ENCODE measurements at places on chromosomes 12 and 14. TPM values are rescaled to one million over a fixed set of nuclear protein-coding genes. Genes with fewer than 3 reads are reported as not detected.
A peak's percentile ranks its signal among the peaks of the same experiment; 100 is the strongest.

GRCh38 chr14:85911044-85911443 lies 381.1 kb downstream of the FLRT2 start:
- no peak overlapping the region for H3K4me3 ChIP-seq
- DNase-seq = no peak
- no peak overlapping the region for H3K27ac ChIP-seq
- no peaks in the 10 kb centered on the region for H3K36me3 ChIP-seq
- no peaks in the 10 kb centered on the region for H3K4me1 ChIP-seq

Gene POTEM
- total RNA-seq = not detected

GRCh38 chr12:46661110-46661845 lies 164.5 kb downstream of the SLC38A4 start:
- H3K4me1 ChIP-seq = peaks cover 36% of the 10 kb centered on the region
- no peak overlapping the region for H3K27ac ChIP-seq
- peak; percentile 11 for DNase-seq

Gene TMEM116
- 11.2 TPM for total RNA-seq

DNA sequence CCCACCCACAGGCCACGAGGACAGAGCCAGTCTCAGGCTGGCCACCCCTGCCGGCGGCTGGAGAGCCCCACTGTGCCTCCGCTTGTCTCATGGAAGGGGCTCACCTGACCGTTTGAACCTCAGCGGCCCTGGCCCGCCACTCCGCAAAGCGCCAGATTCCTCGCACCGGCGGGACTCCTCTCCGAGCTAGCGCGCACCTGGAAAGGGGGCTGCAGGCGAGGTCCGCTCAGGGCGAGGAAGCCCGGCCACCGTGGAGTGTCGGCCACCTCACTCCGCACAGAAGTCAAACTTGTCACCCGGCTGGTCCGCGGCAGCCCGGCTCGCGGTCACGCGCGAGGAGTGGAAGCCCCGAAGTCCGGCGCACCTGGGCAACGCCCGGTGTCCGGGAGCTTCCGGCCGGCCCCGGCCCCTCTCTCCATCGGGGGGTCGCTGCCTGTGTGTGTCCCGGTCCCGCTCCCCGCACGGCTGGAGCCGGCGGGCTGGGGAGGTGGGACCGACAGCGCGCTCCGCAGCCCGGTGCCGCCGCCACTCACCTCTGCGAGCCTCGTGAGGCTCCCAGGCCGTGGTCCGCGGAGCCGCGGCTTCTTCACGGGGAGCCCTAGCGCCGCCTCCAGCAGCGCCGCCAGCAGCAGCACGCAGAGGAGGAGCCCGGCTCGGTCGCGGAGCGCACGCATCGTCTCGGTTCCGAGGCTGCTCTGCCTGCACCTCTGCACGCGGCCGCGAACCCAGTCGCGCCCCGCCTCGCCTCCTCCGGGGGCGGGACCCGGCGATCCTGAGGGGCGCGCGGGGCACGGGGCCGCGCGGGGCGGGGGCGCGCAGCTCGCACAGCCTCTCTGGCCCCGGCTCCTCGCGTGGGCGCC lies at the start of gene ISM2:
ISM2 (minus strand) TSS at position 697 of the 860 bp plus-strand sequence; CDS start at position 674, 23 bp downstream.
- no peaks in the 10 kb centered on the region for H3K36me3 ChIP-seq
- DNase-seq = peak; percentile 69
- H3K27ac ChIP-seq = no peak within 1 kb of the TSS

Gene CCDC197
- total RNA-seq = 0.53 TPM

DNA sequence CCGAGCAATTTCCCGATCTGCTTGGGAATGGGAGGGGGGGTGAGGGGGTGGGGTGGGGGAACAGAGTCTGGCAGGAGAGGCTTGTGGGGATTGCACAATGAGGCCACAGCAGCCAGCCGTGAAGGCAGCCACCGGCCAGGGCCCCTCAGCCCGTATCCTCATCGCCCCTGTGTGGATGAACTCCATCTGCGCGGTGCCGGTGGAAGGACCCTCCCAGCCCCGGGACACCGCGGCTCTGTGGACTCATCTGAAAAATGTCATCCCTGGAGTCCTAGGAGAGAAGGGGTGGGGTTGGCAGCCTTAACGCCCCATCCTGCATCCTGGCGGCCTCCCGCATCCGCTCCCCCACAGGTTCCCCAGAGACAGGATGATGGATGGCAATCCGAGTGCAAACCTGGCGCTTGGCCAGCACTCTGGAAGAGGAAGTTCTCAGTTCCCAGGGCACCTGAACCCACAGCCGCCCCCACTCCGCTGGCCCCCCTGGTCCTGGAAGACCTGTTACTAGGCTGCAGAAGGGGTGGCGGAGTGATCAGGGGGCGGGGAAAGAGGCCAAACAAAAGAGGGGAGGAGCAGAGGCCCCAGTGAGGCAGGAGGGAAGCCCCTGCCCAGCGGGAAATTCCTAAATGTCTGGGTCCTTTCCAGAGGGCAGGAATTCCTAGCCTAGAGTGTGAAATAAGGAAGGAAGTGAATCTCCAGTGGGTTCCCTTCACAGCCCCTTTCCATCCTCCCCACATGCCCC lies 1.2 kb upstream of the TNFAIP2 start:
- DNase-seq = no peak
- H3K36me3 ChIP-seq = no peaks in the 10 kb centered on the region
- peaks cover 23% of the 10 kb centered on the region for H3K27me3 ChIP-seq
- no peaks in the 10 kb centered on the region for H3K4me1 ChIP-seq

GRCh38 chr14:61147831-61148549 lies 133.1 kb downstream of the TMEM30B start:
- no peak overlapping the region for H3K27ac ChIP-seq
- no peaks in the 10 kb centered on the region for H3K4me1 ChIP-seq
- H3K36me3 ChIP-seq = no peaks in the 10 kb centered on the region
- H3K4me3 ChIP-seq = no peak overlapping the region
- DNase-seq = no peak

DNA sequence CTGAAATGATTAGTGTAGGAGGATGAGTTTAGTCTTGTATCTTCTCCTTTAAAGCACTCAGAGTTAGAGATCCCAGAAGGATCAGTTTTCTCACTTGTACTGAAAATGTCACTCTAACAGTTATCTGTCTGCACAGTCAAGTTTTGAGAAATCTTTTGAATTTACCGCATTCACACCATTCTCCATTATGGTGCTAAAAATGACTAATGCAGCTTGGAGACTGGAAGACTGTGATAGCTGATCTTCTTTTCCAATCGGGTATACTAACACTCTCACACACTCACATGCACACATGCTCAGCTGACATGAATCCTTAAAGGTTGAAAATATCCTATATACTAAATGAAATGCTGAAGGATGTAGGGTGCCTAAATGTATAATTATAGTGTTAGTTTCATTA lies 65.8 kb downstream of the SLC15A5 start:
- H3K27me3 ChIP-seq = no peaks in the 10 kb centered on the region
- no peak overlapping the region for H3K27ac ChIP-seq
- H3K4me3 ChIP-seq = no peak overlapping the region
- H3K4me1 ChIP-seq = no peaks in the 10 kb centered on the region
- DNase-seq = no peak
- no peaks in the 10 kb centered on the region for H3K36me3 ChIP-seq

GRCh38 chr12:55906056-55906455 lies 21.6 kb downstream of the PYM1 start:
- no peak overlapping the region for H3K4me3 ChIP-seq
- H3K4me1 ChIP-seq = peaks cover 7% of the 10 kb centered on the region
- H3K36me3 ChIP-seq = peaks cover 16% of the 10 kb centered on the region
- no peak overlapping the region for H3K27ac ChIP-seq

GRCh38 chr12:79423560-79423959 lies 267.2 kb downstream of the PAWR start:
- H3K4me3 ChIP-seq = no peak overlapping the region
- H3K4me1 ChIP-seq = no peaks in the 10 kb centered on the region

Gene PRIM1
- total RNA-seq = 83.7 TPM

DNA sequence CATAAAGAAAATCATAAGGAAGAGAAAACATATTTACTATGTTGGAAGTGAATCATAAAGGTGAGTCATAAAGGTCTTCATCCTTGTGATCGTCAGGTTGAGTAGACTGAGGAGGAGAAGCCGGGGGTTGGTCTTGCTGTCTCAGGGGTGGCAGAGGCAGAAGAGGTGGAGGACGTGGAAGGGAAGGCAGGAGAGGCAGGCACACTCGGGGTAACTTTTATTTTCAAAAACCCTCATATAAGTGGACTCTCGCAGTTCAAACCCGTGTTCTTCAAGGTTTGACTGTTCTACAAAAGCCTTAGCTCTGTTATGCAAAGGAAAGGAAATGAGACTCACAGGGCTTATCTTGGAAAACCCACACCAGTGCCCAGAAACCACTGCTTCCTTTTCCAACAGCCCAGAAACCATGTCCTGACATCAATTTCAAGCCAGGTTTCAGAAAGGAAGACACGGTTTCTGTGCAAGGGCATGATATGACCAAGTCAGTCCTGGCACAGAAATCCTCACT lies 14.0 kb downstream of the SMCO2 start:
- no peaks in the 10 kb centered on the region for H3K36me3 ChIP-seq
- peak overlapping the region; percentile 46 for H3K4me3 ChIP-seq
- peaks cover 11% of the 10 kb centered on the region for H3K27me3 ChIP-seq
- DNase-seq = peak; percentile 65
- peaks cover 57% of the 10 kb centered on the region for H3K4me1 ChIP-seq

- no peak overlapping the region for H3K27ac ChIP-seq
- DNase-seq = no peak
- no peaks in the 10 kb centered on the region for H3K4me1 ChIP-seq
- no peaks in the 10 kb centered on the region for H3K27me3 ChIP-seq
Observed at GRCh38 chr12:94922561-94922960, 80.9 kb downstream of the NDUFA12 start.

- H3K4me3 ChIP-seq = no peak overlapping the region
- H3K4me1 ChIP-seq = peaks cover 19% of the 10 kb centered on the region
- DNase-seq = no peak
- no peaks in the 10 kb centered on the region for H3K36me3 ChIP-seq
- H3K27me3 ChIP-seq = peaks cover 9% of the 10 kb centered on the region
Observed at GRCh38 chr14:52026017-52026660, 36.8 kb downstream of the RTRAF start.

Gene AKAP5
- total RNA-seq = 0.43 TPM

- peaks cover 5% of the 10 kb centered on the region for H3K27me3 ChIP-seq
- no peak overlapping the region for H3K4me3 ChIP-seq
- no peaks in the 10 kb centered on the region for H3K36me3 ChIP-seq
- no peak overlapping the region for H3K27ac ChIP-seq
Observed at GRCh38 chr12:94725375-94726168, 75.2 kb upstream of the TMCC3 start.

Gene TMEM229B
- total RNA-seq = 1.3 TPM

DNA sequence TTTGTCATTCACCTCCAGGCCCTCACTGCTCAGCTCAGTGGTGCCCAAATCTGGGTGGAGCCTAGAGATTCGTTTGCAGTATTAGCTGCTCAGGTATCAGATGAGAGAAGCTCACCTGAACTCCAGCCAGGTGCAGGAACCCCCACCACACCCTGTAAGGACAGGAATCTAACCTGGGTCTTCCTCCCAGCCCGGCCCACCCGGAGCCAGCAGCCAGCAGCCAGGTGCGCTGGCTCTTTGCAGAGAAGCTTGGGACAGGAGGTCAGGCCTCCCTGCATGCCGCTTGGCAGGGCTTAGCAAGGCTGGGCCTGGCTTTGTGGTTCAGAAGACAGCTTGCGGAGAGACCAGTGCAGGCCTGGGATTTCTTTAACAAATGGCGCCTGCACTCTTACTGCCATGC lies 125.6 kb upstream of the MYL2 start:
- H3K27me3 ChIP-seq = no peaks in the 10 kb centered on the region
- no peak overlapping the region for H3K27ac ChIP-seq
- H3K36me3 ChIP-seq = no peaks in the 10 kb centered on the region

Gene HAL
- 0.40 TPM for total RNA-seq

GRCh38 chr12:22477166-22477893 lies 67.0 kb downstream of the C2CD5 start:
- peaks cover 25% of the 10 kb centered on the region for H3K36me3 ChIP-seq
- H3K27ac ChIP-seq = peak overlapping the region; percentile 69
- no peaks in the 10 kb centered on the region for H3K27me3 ChIP-seq
- no peak overlapping the region for H3K4me3 ChIP-seq
- H3K4me1 ChIP-seq = peaks cover 27% of the 10 kb centered on the region

GRCh38 chr12:30942486-30942885 lies 15.9 kb downstream of the TSPAN11 start:
- no peak overlapping the region for H3K27ac ChIP-seq
- DNase-seq = no peak
- no peaks in the 10 kb centered on the region for H3K4me1 ChIP-seq

Gene OR4K14
- total RNA-seq = not detected

Gene C12orf54
- not detected for total RNA-seq

Gene OTOGL
- not detected for total RNA-seq

DNA sequence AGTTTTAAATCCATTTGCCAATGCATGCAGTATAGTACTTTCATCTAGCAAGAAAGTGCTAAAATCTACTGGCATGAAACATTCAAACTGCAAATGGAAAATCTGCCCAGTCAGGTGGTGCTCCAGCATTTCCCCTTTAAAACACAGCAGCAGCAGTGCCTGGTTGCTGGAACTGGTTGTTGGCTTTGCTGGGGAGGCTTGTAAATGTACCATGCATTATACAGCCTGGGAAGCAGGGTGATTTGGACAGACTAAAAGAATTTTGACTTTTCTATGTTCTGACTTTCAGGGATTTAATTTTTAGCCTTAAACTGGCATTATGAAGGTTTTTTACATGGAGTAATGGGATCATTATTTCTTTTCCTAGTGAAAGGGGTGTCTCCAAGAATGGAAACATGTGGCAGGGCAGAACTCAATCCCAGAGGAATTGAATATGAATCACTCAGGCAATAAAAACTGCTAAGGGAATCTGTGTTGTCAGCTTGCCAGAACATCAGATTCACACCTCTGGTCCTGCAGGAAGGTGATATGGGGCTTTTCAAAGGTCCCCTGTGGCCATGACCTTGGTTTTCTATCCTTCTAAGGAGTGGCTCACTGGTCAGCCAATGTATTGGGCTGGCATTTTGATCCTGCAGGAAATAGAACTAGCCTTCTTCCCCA lies 9.0 kb upstream of the PAX9 start:
- peaks cover 75% of the 10 kb centered on the region for H3K27me3 ChIP-seq
- H3K27ac ChIP-seq = no peak overlapping the region
- no peaks in the 10 kb centered on the region for H3K36me3 ChIP-seq
- H3K4me1 ChIP-seq = peaks cover 19% of the 10 kb centered on the region

DNA sequence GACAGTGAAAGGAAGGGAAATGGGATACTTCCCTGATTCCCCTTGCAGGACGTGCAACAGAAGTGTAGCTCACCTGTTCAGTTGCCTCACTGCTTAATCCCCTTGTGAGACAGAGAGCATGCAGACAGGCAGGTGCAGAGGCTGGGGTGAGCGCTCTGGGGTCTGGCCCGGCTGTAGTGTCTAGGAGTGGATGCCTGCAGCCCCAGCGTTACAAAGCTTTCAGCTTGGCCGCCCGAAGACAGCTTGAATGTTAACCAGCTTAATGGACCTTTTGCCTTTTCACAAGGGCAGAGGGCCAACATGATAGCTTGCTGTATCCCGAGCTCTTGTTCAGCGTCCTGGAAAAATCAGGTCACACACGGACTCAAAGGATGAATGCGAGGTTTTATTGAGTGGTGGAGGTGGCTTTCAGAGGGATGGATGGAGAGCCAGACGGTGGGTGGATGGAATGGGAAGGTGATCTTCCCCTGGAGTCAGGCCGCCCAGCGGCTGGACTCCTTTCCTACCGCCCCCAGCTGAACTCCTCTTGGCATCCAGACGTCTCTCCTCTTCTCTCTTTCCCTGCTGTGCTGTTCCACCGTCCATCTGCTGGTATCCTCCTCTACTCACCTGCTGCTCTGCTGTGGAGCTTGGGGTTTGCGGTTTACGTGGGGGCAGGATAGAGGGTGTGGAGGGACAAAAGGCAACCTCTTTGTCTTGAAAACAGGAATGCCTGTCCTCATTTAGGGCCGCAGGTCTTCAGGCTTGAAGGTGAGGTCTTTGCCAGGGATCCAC lies 86.2 kb upstream of the RESF1 start:
- H3K36me3 ChIP-seq = peaks cover 16% of the 10 kb centered on the region
- DNase-seq = no peak
- H3K4me1 ChIP-seq = peaks cover 25% of the 10 kb centered on the region
- no peak overlapping the region for H3K4me3 ChIP-seq
- H3K27ac ChIP-seq = peak overlapping the region; percentile 31

Gene PLEKHD1
- 0.05 TPM for total RNA-seq
